Stimulated activated CD8-positive, alpha-beta memory T cell treated with anti-CD3 and anti-CD28 coated beads, Interleukin-15, amount 100 ng/mL, for 1 hour (primary cell): ENCODE measurements at places on chromosomes 1 and 21.

GRCh38 chr1:214747050-214747635 lies 144.1 kb downstream of the CENPF start:
- DNase-seq: no peak

DNA sequence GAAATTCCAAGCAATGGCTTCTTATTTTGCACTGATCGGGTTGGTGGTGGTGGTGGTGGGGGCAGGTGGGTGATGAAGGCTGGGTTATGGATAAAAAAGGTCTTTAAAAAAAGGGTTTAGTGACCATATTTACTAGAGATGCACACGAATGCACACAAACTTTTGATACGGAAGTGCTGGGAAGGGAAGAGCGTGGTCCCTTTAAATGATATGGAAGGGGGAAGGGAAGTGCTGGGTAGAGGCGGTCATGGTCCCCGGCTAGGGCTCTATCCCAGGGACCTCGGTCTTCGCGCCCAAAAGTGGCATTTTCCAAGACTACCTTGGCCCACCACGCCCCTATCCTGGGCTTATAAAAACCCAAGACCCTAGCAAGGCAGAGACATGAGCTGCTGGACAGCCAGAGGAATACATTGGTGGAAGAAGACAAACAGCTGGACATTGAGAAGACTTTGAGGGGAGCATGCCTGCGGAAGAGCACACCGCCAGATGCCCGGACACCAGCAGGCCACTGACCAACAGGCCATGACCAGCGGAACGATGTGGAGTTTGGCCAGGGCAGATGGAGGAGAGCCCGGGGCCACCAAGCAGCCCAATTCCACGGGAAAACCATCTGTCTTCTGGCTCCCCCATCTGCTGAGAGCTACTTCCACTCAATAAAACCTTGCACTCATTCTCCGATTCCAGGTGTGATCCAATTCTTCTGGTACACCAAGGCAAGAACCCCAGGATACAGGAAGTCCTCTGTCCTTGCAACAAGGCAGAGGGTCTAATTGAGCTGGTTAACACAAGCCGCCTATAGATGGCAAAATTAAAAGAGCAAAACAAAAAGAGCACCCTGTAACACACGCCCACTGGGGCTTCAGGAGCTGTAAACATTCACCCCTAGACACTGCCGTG lies 1720.2 kb downstream of the MRPL39 start:
- no peak for DNase-seq

- peak; percentile 59 for DNase-seq
Measured at GRCh38 chr1:234608025-234608910, 1.7 kb downstream of the IRF2BP2 start.

DNA sequence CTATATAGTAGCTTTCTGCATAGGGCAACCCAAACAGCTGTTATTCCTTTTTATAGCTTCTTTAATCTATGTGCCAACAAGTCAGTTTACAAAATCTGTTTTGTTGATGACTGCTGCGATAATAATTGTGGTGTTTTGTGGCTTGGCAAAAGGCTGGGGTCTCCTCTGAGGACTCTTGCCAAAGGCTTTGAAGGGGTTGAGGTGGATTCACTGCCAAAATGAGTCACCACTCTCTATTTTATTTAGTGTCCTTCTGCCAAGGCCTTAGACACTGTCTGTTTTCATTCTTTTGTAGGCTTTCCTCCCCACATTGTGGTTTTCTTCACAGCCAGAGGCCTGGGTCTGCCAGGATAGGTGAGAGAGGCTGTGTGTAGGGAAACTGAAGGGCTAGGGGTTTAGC lies 161.8 kb downstream of the NFIA start:
- no peak for DNase-seq

GRCh38 chr1:224732377-224733026 lies 116.4 kb downstream of the CNIH3 start:
- no peak for DNase-seq

GRCh38 chr1:64065571-64065970 lies 137.9 kb upstream of the UBE2U start:
- no peak for DNase-seq

- no peak for DNase-seq
Measured at GRCh38 chr1:88731475-88732269, 47.6 kb downstream of the PKN2 start.

- peak; percentile 61 for DNase-seq
Measured at GRCh38 chr1:2255420-2256369, 27.6 kb downstream of the SKI start.
